ENCODE measurements at places on chromosomes 11 and 22. TPM values are rescaled to one million over a fixed set of nuclear protein-coding genes. Genes with fewer than 3 reads are reported as not detected.

The NEAT1 gene
- 39.8 TPM for total RNA-seq

The ASRGL1 gene
- 20.3 TPM for total RNA-seq

The SLC39A13 gene
- total RNA-seq = 117 TPM

The C11orf42 gene
- not detected for total RNA-seq

The INPP5J gene
- 5.5 TPM for total RNA-seq

The SLC16A8 gene
- 0.08 TPM for total RNA-seq

The OR5A1 gene
- not detected for total RNA-seq

The NNMT gene
- 470 TPM for total RNA-seq

The PIM3 gene
- 77.3 TPM for total RNA-seq

The WBP2NL gene
- total RNA-seq = 2.6 TPM

The POTEH gene
- total RNA-seq = not detected

The PAMR1 gene
- 0.84 TPM for total RNA-seq

The SCT gene
- not detected for total RNA-seq

Data from kidney epithelial cell (primary cell).